Fibroblast of skin of left biceps (primary cell): ENCODE measurements at places on chromosomes 6 and 20.

GRCh38 chr20:21562656-21563055, 48.8 kb upstream of the NKX2-2 start:
- no peak for DNase-seq

GRCh38 chr20:63759377-63759901, 19.9 kb downstream of the SLC2A4RG start:
- no peak for DNase-seq

- DNase-seq, result no peak
These were observed 15.0 kb downstream of the OR2B3 start for GRCh38 chr6:29071831-29072723.

- DNase-seq, result no peak
These were observed 54.2 kb upstream of the HLA-A start for GRCh38 chr6:29887819-29888776.

GRCh38 chr6:39760226-39760952, 31.8 kb upstream of the DAAM2 start:
- DNase-seq, result no peak

DNA sequence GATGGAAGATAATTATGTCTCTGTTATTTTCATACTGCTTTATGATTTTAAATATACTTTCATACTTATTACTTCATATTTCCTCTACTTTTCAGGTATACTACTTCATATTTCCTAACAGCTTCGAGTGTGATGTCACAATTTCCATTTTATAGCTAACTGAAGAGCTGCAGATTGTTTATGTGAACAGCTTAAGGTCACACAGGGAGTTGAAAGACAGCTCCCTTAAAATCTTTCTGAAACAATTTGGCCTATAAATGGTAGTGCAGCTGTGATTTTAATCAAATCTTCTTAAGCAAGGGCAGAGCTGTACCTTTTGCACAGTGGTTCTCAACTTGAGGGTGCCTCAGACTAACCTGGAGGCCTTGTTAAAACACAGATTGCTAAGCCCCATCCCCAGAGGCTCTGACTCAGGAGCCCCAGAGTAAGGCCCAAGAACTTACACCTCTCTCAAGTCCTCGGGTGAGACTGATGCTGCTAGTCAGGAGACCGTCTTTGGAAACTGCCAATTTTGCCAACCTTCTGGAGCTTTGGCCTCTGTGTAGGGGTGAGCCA, 347.0 kb upstream of the HSF2 start:
- no peak for DNase-seq

- no peak for DNase-seq
These were observed 39.9 kb downstream of the JARID2 start for GRCh38 chr6:15285682-15286294.

DNA sequence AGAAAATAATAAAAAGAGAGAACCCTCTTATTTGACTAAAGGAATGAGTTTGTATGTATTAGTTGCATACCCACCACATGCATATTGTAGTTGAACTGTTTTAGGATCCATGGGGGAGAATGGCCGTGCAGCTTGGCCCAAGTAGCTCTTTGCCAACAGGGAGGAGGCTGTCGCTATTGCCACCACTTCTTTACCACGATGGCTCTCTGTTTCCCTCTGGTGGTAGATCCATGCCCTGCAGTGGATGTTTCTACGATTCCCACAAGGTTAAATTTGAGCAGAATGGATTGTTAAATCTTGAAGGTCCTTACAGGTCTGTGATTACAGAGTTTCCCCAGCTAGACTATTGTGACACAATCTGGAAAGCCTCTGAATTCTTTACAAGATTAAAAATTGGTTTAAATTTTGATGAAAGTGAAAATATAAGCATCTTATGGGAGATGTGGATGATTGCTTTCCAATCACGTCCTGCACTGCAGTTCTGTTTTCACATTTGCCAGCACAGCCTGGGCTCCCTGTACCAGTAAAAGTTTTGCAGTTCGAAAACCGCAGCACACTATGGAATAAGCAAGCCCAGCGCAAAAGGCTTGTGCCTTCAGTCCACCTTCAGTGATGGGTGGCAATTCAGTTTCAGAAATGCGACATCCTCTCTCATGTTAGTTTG, 34.4 kb upstream of the FNDC1 start:
- no peak for DNase-seq

DNA sequence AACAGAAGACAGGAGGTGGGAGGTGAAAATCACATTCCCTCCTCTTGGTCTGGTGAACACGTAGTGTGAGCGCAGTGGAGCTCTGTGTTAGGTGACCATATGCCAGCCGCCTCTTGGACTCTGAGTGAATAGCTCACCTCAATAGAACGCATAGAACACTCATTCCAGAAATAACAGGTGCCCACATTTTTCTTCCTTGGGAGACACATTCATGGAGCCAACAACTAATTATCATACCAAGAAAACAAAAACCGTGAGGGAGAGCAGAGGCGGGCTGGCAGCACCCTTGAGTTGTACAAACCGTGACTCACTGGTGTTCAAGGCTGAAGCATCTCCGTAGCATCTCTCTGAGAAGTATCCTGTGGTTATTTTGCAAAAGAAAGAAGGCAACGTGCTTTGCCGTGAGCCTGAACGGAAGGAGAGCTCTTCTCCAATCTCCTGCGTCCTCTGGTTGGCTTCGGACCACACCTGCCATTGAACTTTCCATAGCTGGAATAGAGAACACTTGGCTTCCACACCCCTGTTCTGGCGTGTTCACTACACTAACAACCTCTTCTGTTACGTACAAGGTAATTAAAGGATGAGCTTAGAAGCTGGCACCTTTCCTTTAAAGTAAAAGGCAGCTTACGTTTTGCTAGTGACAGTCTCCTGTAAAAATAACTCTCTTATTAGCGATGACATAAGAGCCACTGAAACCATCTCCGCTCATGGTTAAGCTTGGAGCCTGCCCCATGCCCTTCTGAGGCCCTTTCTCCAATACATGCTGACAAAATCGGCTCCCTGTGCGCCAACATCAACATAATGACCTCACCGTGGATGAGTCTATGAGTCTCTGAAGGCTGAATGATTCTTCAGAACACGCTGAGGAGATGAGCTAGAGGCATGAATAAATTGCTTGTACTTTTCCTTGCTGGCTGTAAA, 30.2 kb upstream of the SGK1 start:
- peak; percentile 49 for DNase-seq

DNA sequence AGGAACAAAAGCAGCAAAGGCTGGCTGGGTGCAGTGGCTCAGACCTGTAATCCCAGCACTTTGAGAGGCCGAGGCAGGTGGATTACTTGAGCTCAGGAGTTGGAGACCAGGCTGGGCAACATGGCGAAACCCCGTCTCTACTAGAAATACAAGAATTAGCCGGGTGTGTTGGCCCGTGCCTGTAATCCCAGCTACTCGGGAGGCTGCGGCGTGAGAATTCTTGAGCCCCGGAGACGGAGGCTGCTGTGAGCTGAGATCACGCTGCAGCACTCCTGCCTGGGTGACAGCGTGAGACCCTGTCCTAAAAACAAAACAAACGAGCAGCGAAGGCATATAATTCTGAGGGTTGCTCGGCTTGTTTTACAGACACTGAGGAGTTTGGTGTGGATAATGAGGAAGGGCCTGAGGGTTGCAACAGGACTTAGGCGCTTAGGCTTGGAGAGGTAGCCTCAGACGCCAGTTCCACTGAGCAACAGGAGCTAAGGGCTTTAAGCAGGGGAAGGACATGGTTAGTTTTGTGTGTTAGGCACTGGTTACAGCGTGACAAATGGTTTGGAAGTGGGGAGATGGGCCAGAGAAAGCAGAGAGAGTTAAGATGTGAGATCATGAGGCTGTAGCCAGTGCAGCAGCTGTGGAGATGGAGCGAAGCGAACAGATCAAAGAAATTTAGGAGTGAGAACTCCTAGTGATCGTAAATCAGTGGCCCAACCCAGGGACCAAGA, 1.2 kb downstream of the MYH7B start:
- DNase-seq, result no peak

DNA sequence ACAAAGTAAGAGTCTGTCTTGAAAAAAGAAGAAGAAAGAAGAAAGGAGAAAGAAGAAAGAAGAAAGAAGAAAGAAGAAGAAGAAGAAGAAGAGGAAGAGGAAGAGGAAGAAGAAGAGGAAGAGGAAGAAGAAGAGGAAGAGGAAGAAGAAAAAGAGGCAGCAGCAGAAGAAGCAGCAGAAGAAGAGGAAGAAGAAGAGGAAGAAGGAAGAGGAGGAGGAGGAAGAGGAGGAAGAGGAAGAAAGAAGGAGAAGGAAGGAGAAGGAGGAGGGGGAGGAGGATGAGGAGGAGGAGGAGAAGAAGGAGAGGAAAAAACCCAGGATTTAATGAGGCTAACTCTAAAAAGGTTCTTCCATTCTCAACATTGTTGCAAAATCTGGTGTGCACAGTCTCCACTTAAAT, 95.4 kb upstream of the PDE10A start:
- no peak for DNase-seq

DNA sequence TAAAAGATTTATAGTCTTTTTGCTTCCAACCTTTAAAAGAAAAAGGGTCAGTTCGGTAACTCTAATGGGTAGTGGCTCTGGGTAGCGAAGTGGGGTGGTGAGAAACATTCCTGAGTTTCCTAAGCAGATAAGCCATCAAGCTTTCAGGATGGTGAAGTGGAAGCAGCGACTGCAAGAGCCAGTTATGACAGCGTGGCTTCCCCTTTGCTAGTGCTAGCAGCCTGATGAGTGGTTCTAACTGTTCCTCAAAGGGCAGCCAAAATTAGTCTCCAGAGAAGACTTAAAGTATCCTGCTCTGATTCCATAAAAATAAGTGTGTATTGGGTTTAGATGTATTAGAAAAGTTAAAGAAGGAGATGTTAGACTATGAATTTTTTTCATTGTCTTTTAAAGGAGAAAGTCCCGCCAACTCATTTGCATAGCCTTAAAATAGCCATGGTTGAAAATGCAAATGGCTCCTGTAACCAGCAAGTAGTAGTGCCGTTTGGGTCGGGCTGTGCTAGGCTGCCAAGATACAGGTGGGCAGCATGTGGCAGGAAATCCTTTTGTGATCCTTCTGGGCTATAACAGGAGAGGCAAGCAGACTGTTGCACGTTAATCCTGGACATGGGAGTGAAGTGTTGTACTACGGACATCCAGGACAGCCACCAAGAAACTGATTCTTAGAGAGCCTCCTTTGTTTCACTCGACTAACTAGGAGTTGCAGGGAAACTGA, 18.0 kb downstream of the ELOVL2 start:
- no peak for DNase-seq

DNA sequence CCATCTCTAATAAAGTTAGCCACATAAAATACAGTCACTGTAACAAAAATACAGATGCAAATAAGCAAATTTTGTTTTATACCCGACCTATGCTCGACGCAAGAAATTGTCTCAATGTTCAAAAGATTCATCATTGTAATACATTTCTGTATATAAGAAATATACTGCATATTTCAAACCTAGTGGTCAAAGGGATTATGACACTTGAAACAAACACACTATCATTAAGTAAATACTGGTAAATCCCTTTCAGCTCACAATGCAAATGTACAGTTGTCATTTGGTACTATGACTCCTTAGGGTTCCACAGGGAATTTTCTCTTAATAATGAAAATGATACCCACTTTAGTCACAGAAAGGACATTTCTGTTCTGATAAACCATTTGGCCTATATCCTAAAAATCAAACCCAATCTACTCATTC, 2.2 kb downstream of the HIVEP2 start:
- no peak for DNase-seq

GRCh38 chr6:130836055-130836640, 8.9 kb downstream of the SMLR1 start:
- no peak for DNase-seq

GRCh38 chr6:36290668-36291620, 21.1 kb downstream of the PNPLA1 start:
- DNase-seq, result no peak

DNA sequence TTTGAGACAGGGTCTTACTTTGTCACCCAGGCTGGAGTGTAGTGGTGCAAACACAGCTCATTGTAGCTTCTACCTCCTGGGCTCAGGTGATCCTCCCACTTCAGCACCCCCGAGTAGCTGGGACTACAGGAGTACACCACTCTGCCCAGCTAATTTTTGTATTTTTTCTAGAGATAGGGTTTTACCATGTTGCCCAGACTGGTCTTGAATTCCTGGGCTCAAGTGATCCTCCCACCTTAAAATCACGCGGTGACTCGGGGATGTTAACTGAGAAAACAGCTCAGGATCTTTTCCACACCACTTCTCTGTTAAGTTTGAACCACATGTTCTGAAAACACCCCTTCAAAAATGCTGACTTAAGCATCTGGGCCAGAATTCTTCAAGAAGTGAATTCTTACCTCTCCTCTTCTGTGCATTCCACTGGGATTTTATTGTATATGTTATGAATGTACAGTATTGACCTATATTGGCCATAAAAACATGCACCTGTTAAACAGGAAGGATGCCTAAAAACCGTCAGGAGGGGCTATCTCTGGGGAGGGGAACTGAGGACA, 72.4 kb downstream of the SYTL3 start:
- DNase-seq, result no peak

GRCh38 chr6:142886431-142887170, 58.4 kb downstream of the HIVEP2 start:
- no peak for DNase-seq

DNA sequence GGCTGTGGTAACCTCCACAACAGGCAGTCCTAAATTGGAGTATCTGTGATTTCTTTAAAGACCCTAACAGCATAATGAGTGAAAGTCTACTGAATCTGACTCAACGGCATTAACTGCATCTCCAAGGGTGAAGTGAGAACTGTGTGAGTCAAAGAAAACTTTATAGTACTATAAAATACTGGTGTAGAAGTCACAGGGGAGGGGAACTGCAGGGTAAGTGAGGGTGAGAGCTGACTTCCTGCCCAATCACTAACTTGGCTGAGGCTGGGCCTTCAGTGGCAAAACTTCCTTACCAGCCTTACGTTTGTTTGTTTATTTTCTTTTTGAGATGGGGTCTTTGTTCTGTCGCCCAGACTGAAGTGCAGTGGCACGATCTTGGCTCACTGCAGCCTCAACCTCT, 109.8 kb downstream of the PTPRK start:
- DNase-seq, result no peak

DNA sequence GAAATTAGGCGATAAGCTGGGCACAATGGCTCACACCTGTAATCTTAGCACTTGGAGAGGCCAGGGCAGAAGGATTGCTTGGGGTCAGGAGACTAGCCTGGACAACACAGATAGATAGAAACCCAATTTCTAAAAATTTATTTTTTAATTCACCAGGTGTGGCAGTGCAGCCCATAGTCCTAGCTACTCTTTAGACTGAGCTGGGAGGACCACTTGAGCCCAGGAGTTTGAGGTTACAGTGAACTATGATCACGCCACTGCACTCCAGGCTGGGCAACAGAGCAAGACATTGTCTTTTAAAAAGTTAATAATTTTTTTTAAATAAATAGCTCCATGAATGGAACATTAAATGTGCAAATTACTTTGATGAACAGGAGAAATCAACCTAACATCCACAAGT, 8.2 kb downstream of the ZNF318 start:
- DNase-seq, result no peak

GRCh38 chr6:29887330-29887818, 55.0 kb upstream of the HLA-A start:
- no peak for DNase-seq

DNA sequence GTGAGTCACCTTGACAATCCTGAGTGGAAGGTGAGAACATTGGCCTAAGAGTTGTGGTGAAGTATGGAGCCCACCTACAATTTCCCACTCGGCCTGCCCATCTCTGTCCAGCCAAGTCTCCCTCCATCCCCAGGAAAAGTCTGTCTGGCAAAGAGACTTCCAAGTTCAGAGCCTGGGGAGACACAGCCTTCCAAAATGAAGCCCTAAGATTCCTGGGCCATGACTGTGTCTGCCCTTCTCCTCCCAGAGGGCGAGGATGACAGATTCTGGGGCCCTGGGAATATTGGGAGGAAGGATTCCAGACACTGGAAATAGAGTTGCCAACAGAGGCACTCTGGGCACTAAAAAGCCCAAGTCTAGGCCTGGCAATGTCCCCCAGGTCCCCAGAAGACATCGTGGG, 176.8 kb downstream of the NFATC2 start:
- peak; percentile 56 for DNase-seq

GRCh38 chr6:83867527-83868161, 8.2 kb downstream of the CYB5R4 start:
- peak; percentile 62 for DNase-seq
